ENCODE measurements at places on chromosomes 1 and 21.

DNA sequence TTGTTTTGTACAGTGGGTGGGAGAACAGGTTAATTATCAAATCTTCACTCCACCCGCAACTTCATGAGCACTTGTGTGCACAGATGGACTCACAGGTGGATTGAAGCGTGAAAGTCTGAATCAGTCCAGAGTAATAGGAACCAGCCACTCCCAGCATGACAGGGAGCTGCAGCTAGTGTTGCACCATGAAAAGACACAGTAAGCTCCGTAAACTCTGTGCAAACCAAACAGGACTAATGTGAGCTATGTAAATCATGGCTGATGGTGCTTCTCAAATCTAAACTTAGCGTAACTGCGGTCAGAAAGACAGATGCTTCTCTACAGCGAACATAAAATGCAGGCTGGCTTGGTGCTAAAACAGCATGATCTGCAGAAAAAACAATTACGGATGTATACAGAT is 114.4 kb downstream of the CENPF start:
- DNase-seq: no peak

- DNase-seq: no peak
Measured at GRCh38 chr1:223088713-223089240, 54.3 kb downstream of the TLR5 start.

DNA sequence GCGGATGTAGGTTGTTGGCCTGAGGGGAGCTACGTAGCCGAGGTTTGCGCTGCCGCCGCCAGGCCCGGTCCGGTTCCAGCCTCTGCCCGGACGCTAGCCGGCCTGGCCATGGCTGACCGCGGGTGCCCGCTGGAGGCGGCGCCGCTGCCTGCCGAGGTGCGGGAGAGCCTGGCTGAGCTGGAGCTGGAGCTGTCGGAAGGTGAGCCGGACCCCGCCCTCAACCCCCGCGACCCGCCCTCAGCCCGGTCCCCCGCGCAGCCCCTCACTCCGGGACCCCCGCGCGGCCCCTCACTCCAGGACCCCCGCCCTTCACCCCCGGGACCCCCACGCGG is 299 bp downstream of the DIP2A start:
- no peak for DNase-seq

DNA sequence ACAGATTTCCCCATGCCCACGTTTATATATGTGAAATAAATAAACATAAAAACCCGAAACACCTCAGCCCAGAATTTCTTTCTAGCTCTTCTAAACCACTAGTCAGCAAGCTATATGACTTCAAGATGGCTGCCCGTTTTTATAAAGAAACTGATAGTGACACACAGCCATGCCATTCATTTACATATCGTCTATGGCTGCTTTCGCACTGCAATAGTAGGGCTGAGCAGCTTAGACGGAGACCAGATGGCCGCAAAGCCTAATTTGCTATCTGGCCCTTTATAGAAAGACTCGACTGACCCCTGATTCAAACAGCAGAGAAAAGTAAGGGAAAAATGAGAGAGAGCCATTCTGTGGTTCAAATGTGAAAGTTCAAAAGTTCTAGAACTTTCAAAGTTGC is 45.7 kb upstream of the FMN2 start:
- no peak for DNase-seq

- no peak for DNase-seq
Measured at GRCh38 chr1:158329733-158330132, 1.6 kb downstream of the CD1B start.

GRCh38 chr1:161131523-161132409 is 701 bp downstream of the DEDD start:
- no peak for DNase-seq

DNA sequence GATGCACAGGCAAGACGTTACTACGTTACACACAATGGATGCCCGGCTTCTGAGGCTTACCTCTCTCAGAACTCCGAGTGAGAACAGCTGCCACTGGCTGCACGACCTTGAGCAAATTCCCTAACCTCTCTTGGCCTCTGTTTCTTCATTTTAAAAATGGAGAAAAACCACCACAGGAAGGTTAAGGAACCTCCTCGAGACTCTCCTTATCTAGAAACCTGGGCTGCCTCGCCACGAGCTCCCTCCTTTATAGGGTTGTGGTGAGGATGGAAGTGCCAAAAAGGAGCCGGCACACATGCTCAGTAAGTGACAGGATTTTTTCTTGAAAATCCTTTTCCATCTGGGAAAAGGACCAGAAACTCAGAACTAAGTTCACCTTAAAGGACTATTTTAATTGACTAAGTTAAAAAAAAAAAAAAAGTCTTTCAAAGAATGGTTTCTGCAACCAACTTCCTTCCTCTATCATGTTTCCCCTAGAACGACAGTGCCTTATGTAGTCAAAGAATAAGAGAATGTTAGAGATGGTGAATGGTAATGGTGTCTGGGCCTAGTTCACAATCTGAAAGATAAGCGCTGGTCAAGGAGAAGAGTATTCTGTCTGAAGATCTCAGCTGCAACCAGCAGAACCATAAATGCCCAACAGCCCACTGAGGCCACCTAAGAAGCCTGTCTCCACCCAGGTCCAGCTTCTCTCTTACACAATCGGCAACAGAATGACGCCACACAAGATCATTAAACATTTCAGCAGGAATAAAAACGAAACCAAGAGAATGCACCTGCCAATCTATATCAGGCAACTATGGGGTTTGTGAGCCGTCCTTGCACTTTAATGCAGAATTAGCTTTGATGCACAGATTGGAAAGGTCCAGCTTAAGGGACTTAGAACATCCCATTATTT is 64.9 kb downstream of the SLC45A1 start:
- no peak for DNase-seq

- no peak for DNase-seq
Measured at GRCh38 chr1:110387048-110387754, 3.6 kb downstream of the SLC16A4 start.

Data from fibroblast of skin of left biceps (primary cell).